ENCODE measurements at places on chromosomes 16 and 17.

DNA sequence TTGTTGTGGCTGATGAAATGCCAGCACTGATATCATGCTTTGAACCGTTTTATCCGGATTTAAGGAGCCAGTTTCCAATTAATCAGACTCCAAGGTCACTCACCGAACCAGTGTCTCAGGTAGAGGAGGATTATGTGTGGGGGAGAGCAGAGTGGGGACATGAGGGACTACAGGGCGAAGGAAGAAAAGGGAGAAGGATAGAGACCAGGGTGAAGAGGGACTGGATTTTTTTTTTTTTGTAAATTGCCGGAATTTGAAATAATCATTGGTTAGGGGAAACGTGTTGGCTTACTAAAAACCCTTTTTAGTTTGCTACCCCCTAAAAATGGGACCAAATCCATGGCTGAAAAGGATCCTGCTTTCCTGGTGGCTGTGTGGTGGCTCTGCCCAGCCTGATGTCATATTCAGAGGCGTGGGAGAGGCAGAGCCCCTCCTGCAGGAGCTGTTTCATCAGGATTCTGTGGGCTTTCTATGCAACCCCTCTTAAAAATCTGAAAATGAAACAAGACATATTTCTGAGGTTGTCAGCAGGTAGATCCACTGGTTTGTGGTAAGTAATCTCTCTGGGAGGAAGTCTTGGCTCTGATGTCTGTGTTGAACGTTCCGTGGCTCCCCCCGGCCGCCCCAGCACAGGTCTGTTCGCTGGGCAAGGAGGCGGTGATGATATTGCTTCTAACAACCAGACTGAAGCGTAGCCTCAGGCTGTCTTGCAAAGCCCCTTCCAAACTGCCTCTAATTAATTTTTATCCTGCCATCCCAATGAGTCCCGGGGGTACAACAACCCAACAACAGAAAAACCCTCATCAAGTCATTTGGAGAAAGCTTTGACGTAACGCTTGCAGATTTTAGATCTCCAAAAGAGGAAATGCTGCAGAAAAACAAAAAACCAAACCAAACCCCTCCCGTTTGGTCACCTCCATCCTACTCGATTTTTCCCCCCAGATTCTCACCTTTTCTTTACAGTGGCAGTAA is 143.0 kb upstream of the ZFHX3 start:
- DNase-seq = no peak

DNA sequence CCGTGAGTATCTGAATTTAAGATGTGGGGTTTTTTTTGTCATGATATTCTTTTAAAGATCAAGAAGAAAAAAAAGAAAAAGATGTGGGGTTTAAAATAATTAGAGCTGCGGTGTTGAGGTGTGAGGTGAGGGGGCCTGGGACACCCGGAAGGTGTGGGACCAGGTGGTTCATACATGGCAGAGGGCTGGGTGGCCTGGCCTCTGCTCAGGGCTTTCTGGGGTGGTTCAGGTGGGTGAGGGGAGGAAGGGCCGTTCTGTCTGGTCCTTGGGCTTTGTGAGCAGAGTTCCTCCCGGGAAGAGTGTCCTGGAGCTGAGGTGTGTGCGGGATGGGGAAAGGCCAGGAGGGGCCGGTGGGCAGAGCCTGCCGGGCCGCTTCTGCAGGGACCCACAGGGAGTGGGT is 5.0 kb downstream of the PRSS27 start:
- DNase-seq = no peak

DNA sequence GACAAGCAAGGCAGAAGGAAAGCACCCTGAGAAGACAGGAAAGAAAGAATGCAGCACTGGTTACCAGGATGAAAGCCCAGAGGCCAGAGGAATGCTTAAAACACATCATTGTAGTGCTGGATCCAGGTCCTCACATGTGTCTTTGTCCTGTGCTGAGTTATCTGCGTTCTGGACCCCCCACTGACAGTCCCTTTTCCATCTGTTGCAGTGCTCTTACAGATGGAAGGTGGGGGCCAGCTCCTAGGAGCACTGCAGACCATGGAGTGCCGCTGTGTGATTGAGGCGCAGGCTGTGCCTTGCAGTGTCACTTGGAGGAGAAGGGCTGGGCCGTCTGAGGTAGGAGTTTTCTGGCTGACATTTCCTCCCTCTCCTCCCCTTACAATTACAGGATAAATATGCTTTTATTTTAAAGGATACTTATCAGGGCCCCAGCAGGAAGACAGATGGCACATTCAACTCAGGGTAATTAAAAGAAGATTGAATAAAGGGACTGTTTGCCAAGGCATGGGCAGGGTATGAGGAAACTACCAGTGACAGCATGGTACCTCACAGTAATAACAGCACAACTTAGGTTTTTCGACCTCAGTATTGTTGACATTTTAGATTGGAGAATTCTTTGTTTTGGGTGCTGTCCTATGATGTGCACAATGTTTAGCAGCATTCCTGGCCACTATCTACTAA is 3.0 kb downstream of the EME1 start:
- DNase-seq = no peak

DNA sequence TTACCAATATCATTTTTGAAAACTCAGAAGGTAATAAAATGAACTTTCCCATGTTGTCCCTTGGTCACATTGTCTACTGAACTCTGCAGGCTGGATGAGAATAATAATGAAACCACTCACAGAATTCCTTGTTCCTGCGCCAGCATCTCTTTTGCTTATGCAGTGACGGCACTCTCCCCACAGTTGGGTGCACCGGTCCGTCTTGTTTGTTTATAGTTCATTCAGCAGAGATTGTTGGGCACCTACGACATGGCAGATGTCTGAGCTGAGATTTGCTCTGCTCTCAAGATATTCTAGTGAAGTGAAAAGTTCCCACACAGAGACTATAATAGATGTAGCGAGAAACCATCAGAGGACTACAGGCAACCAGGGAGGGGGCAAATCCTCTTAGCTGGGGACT is 375.7 kb upstream of the CDH11 start:
- DNase-seq = peak; percentile 25

GRCh38 chr16:4183237-4184037 is 58.4 kb downstream of the SRL start:
- DNase-seq = peak; percentile 93

DNA sequence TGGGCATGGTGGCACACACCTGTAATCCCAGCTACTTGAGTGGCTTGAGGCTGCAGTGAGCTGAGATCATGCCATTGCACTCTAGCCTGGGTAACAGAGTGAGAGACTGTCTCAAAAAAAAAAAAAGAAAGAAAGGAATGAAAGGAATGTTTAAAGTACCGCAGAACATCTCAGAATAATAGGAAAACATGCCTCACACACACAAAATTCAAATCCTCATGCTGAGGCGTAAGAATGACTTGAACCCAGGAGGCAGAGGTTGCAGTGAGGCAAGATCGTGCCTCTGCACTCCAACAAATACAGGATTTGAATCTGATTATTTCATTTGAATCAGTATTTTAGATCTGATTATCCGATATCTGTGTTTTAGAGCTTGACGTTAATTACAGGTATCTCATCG is 21.3 kb upstream of the GAA start:
- DNase-seq = no peak

- no peak for DNase-seq
These were observed 34.1 kb upstream of the DHX8 start for GRCh38 chr17:43449470-43450248.

DNA sequence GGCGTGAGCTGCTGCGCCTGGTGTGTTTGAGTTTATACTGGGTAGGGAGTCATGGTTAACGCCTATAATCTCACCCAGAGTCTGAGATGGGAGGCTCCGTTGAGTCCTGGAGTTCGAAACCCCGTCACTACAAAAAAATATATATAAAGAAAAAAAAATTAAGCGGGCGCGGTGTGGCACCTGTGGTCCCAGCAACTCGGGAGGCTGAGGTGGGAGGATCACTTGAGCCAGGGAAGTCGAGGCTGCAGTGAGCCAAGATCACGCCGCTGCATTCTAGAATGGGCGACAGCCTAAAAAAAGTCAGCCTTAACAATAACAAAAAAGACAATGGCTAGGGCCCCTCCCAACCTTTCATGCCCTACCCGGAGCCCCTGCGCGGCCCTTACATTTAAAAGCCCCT is 17.2 kb upstream of the PRR14 start:
- no peak for DNase-seq

GRCh38 chr17:75039238-75039637 is 7.5 kb downstream of the ATP5PD start:
- no peak for DNase-seq

DNA sequence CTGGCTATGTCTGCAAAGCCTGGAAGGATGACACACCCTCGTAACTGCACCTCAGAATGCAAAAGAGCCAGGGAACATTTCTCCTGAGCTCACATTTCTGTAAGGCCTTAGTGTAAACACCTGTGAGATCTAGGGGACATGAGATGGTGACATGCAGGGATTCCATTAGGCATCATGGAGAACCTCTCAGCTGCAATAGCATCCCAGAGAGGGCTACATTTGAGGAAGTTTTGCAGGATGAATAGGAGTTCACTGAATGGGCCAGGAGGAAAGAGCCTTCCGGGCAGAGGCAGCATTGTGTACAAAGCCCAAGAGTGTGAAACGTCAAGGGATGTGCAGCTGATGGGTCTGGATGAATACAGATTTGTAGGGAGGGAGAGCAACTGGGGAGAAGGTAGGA is 223.0 kb upstream of the RPL38 start:
- no peak for DNase-seq

GRCh38 chr16:30108059-30108850 is 5.1 kb downstream of the GDPD3 start:
- no peak for DNase-seq

- DNase-seq = peak; percentile 51
These were observed at the start of gene LGALS9 for GRCh38 chr17:27630607-27631410. Gene LGALS9 (plus strand): TSS chr17:27631188. CDS start chr17:27631266, 78 bp downstream.

DNA sequence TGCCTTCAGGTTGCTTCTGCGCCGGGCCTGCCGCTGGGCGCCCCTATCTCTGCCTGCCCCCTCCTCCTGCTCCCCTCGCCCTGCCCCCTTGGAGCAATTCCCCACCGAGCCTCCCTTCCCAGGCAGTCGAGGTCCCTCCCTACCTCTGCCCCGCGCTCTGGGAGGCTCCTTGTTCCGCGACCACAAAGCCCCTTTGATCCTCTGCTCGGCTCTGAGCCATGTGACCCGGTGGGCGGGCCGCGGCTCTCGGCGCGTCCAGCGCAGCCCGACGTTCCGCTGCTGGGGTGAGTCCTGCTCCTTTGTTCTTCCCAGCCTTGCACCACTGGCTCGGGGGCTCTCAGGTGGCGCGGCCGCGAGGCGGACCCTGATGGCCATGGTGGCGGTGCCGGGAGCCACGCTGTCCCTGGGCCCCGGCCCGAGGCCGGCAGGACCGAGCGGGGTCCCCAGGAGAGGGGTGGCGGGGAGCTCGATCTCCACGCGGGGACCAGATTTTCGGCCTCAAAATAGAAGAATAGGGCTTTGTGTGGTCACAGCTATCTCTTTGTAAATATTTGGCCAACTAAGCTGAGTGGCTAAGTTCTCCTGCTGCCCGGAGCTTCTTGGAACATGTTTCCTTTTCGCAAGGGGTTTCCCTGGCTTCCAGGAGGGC is 310.6 kb downstream of the SEC14L1 start:
- DNase-seq = peak; percentile 92

- no peak for DNase-seq
These were observed 222.9 kb downstream of the SLC39A11 start for GRCh38 chr17:72869630-72870029.

- DNase-seq = no peak
These were observed 36.8 kb downstream of the MSI2 start for GRCh38 chr17:57293077-57293476.

GRCh38 chr16:2040041-2040786 is 7.4 kb downstream of the NTHL1 start:
- no peak for DNase-seq

All from Ammon's horn (tissue), 1 donor.